ENCODE measurements at places on chromosomes 7 and 10.

DNA sequence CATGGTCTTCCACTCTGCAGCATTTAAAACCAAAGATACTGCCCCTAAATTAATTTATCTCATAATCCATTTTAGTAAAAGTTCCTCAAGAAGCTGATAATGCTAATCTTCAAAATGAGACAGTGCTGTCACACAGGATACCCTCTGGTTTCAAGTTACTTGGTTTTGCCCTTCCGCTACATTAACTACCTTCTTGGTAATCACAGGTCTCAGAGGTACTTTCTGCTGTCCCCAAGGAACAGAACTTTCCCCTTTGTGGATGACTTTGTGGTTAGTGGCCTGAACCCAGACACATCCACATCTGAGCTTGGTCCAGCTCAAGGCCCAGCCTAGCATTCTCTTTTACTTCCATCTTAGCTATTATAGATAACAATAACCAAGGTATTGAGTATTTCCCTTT lies 88.8 kb upstream of the TMEM26 start:
- DNase-seq, result no peak

- no peak for DNase-seq
These were observed 988.9 kb upstream of the ZNF722 start for GRCh38 chr7:63009771-63010170.

DNA sequence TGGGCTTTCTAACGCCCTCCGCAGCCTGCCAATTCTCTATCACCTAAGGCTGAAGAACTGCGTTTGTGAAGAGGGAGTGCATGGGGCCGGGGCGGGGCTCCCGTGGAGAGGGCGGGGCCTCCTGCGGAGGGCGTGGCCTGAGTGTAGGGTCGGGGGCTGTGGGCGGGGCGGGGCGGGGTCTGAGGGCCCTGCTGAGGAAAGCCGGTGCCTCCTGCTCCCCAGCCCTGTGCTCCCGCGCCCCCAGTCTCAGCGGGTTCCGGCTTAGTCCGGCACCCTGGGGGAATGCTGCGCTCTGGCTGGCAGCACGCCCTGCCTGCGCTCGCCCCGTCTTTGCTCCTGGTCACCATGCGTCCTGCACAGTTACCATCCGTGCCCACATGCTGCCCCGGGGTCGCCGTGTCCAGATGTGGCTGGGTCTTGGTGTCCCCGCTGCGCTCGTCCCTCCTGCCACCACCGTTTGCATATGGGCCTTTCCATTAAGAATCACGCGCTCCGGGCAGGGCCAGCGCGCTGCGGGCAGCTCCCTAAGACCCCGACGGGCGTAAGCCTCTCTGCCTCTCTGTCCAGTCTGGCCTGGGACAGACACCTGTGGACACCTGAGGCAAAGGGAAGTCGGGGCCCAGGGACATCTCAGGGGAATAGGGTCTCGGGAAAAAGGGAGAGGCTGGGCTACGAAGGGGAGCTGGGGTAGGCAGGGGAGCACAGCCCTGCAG lies 144.0 kb upstream of the RET start:
- DNase-seq, result no peak

- DNase-seq, result no peak
These were observed 40.6 kb upstream of the CNPY1 start for GRCh38 chr7:155586843-155587440.

DNA sequence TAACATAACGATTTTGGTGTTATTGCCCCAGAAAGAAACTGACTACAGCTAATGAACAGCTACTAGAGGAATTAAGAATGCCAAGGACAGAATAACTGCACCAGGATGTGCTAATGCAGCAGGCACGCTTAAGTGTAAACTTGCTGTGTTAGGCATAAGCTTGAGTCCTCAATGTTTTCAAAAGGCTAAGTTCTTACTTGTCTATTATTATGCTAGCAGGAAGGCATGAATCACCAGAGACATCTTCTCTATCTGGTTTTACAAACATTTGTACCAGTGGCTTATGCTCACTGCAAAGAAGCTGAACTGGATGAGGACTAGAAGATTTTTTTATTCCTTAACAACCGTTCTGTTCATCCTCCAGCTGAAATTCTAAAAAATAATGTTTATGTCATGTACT lies 1035.3 kb downstream of the NRG3 start:
- no peak for DNase-seq

GRCh38 chr10:83987216-83987615 lies 152.1 kb upstream of the GHITM start:
- no peak for DNase-seq

GRCh38 chr7:3067193-3067592 lies 23.5 kb upstream of the CARD11 start:
- no peak for DNase-seq

GRCh38 chr7:28123752-28124151 lies 56.8 kb downstream of the JAZF1 start:
- no peak for DNase-seq

DNA sequence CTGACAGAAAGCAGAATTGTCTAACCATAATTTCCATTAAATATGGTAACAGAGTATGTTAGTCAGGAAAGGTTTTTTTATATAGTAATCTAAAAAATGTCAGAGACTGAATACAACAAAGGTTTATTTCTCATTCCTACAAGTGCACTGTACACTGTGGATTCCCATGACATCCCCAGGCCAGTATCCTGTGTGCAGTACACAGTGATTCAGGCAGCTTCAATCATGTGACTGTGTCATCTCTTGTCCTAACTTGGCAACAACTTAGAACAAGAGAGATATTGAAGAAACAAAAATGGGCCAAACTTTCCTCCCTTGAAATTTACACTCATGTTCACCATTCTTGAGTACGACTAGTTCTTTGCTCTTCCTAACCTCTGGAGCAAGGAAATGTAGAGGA lies 189.8 kb upstream of the SEMA3A start:
- no peak for DNase-seq
